Mesothelial cell of epicardium (in vitro differentiated cells): ENCODE measurements at places on chromosomes 1 and 21.

DNA sequence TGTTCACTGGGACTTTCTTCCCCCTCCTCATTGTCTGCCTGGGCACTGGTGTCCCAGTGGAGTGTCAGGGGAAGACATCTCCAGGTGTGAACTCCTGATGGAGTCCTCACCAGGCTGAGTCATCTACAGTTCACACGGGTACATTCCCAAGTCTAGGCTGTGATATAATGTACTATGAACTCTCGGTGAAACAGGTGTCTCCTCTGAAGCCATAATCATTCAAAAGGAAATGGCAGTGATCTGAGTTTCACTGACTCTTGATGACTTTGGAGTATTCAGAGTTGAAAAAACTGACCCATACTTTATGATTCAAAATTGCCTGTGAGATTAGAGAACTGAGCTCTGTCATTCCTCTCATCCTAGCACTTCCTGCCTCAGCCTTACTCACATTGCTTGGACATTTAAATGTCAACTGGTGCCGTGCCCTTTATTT, 9.1 kb downstream of the LAMC2 start:
- DNase-seq = no peak

- no peak for DNase-seq
Observed at GRCh38 chr1:8315573-8316475, 2.1 kb upstream of the SLC45A1 start.

DNA sequence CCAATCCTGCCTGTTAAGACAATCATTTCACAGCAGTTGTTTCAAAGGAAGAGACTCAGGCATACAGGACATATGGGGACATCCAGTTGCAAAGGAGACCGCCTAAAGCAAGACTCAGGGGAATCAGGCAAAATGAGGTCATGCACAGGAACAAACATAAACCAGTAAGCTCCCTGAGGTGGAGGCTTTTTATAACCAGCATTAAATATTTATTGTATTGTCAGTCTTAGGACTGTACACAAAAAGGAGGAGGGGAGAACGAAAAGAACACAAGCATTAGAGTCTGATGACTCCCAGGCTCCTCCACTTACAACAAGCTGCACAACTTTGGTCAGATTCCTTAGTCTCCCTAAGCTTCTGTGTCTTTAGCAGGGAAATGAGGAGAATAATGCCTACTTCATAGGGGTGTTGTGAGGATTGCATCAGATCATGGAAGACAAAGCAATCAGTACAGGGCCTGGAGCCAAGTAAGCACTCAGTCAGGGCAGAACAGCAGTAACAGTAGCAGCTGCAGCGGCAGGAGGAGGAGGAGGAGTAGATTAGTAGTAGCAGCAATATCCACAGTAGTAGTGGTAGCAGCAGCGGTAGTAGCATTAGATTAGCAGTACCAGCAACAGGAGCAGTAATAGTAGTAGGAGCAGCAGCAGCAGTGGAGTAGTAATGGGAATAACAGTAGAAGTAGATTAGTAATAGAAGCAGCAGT, 54.2 kb upstream of the SPATA6 start:
- DNase-seq = no peak

DNA sequence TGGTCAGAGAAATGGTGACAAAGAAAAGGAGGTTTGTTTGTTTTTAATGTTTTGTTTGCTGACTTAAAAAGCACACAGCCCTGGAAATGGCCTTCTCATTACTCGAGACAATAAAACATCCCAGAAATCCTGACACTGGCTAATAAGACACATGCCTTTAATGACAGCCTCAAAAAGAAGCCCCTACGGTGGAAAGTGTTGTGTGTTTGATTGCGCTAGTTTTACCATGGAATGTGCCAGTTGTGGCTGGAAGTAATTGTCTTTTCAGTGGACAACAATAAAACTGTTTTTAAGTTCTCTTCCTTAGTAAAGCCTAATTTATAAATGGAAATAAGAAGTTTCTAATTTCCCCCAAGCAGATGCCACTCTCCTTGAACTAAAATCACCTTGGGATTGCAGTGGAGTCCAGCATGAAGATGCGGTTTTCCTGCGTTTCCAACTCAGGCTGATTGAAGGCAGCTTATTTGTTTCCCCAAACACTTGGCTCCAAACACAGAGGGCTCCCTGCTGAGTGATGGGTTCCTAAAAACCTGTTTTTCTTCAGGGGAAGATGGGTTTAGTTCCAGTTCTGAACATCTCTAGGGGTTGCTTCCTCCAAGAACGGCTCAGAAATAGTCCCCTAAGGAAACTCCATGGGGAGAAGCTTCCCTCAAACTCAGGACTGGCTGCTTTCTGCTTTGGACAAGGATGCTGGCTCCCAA, 54.3 kb downstream of the CD247 start:
- DNase-seq = no peak

- no peak for DNase-seq
Observed at GRCh38 chr1:159937054-159937750, 8.2 kb downstream of the IGSF9 start.

DNA sequence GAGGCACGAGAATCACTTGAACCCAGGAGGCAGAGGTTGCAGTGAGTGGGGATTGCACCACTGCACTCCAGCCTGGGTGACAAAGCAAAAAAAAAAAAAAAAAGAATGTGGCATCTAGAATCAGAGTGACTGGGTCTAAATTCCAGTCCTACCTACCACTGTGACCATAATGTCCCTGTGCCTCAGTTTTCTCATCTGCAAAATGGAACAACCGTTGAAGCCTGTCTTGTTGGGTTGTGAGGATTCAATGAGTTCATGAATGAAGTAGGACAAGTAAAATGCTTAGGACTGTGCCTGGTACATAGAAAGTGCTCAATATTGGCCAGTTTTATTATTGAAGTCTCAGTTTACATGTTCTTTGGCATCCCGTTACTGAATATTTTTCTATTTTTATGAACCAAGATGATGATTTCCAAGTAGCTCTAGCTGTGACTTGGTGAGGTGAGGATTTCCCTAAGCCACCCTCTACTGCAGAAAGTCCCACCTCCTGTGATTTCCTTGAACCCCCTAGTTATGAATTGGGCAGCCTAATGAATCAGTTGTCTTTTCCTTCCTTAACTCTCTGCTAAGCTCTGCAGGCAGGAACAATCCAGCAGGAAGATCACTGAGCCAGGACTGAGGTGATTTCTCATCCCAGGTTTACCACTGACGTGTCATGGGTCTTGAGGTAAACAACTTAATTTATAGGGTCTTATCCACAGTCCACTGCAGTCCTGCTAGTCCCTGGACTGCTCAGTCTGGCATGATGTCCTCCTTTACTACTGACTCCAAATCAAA, 18.9 kb upstream of the MEAF6 start:
- DNase-seq = no peak

- DNase-seq = no peak
Observed at GRCh38 chr21:34023691-34024373, 49.5 kb upstream of the MRPS6 start.

DNA sequence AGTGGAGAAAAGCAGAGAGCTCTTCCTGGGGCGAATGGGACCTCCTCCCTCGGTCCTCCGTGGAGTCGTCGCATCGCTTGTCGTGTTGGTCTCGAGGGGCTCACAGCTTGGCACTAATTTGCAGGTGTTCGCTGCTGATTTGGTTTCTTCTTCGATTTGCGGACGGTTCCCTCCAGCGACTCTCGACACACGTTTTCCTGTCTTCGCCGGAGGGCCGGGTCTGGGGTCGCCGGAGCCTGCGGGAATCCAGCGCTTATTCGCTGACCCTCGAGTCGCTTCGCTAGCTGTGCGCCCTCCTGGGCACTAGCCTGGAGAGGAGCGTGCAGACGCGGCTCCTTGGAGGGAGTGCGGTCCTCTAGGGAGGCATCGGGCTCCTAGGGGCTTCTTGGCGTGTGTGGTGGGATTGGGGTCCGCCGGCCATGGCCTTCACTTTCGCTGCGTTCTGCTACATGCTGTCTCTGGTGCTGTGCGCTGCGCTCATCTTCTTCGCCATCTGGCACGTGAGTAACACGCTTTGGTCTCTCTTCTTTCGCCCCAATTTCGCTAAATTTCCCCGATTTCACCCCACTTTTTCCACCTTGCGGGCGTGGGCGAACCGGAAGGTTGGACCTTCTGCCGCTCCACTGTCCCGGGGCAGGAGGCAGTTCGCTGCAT, 766 bp downstream of the CNIH3 start:
- DNase-seq = no peak

GRCh38 chr1:186291271-186291670, 83.8 kb downstream of the TPR start:
- DNase-seq = no peak

DNA sequence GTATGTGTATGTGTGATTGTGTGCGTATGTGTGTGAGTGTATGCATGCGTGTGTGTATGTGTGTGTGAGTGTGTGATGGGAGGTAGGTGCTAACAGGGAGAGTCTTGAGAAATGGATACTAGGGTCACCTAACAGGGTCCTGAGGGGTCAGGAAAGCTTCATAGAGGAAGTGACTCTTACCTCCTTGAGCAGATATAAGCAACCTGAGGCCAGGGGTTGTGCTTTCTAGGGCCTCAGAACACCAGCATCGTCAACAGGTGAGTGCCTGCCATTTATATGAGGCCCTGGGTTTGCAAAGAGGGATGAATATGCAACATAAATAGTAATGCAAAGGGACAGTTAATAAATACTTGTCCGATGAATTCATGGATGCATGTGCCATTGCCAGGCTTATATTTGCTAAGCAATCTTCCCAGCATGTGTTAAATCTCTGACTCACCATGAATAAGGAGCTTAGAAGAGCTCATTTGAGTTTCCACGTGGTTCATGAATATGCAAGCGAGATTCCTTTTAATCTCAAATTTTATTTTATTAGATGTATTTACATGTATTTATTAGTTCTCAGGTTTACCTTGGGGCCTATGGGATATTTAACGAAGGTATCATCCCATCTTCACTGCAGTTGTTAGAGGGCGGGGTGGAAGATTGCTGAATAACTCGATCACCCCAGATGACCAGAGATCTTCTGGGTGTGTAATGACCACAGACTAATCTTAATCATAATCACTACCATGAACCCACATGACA, 438.3 kb downstream of the CAMTA1 start:
- DNase-seq = no peak

GRCh38 chr21:44329971-44330681, 9.1 kb downstream of the CFAP410 start:
- no peak for DNase-seq

DNA sequence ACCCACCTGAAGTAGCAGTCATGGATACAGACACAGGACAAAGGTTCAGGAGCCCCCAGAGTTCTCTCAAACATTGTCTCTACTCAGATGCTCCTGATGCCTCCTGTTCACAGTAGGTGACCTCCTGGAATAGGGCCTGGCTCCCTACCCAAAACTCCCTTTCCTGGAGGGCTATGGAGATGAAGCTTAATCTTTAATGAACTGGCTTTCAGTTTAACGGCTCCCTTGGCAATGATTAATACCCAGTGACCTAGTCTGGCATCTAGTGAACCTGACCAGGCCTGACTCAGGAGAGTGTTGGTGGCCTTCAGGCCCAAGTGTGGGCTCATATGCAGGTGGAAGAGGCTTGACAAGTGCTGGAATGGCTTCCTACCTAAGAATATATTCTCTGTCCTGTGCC, 65.2 kb upstream of the TRABD2B start:
- no peak for DNase-seq

GRCh38 chr1:172393354-172393753, 27.1 kb upstream of the C1orf105 start:
- DNase-seq = no peak

GRCh38 chr1:90834354-90834885, 117.3 kb upstream of the BARHL2 start:
- no peak for DNase-seq

- DNase-seq = no peak
Observed at GRCh38 chr1:1342584-1343115, 6.6 kb downstream of the DVL1 start.

- no peak for DNase-seq
Observed at GRCh38 chr21:41506005-41506594, 1.9 kb downstream of the TMPRSS2 start.

GRCh38 chr1:32257227-32257508, 6.1 kb downstream of the LCK start:
- DNase-seq = no peak

DNA sequence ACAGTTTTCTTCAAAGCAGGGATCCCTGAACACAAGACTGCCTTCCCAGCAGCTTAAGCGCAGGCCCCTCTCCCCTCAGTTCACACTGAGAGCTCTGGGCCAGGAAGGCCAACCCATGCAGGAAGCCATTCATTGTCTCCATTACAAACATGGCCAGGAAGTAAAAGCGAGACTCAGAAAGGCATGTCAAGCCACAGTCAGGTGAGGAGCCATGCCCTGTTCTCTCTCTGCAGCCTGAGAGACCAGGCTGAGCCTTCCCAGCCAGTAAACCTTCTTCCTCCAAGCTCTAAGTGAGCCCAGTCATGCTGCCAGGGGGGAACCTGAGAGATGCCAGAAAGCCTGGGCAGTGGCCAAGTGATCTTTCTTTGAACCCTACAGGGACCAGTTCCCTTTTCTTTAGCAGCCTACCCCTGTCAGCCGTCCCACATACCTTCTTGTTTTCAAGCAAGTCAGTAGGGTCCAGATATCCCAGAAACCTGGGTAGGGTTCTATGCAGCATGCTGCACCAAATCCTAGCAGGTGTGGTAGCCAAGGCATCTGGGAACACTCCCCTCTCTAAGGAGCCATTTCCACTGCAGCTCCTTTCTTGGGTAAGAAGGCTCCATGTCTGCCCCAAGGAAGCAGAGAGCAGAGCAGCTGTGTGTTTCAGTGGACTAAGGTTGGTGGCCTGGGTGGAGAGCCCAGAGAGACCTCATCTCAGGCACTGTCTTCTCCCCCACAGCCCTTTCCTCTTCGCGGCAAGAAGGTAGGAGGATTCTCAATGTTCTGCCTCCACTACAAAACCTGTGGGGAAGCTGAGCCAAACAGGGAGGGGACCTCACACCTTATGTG, 977 bp downstream of the TRAF3IP3 start:
- no peak for DNase-seq

- DNase-seq = peak; percentile 58
Observed at GRCh38 chr1:148388260-148389026, 94.7 kb downstream of the PPIAL4G start.

DNA sequence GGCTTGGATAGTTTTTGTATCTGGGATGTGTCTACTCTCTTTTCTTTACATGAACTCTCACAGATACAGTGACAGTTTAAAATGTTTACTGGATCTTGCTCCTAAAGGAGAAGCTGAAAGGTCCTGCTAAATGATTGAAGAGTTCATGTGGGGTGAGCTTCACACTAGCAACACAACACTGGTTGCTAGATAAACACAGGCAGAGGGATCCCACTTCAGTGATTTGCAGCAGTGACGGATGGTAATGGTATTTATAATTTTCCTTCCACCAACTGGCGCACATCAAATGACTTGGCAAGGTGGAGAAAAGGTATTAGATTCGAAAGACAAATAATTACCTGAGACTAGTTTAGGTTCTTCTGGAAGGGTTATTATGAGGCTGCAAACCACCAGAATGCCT, 270.2 kb downstream of the TBX15 start:
- DNase-seq = no peak

DNA sequence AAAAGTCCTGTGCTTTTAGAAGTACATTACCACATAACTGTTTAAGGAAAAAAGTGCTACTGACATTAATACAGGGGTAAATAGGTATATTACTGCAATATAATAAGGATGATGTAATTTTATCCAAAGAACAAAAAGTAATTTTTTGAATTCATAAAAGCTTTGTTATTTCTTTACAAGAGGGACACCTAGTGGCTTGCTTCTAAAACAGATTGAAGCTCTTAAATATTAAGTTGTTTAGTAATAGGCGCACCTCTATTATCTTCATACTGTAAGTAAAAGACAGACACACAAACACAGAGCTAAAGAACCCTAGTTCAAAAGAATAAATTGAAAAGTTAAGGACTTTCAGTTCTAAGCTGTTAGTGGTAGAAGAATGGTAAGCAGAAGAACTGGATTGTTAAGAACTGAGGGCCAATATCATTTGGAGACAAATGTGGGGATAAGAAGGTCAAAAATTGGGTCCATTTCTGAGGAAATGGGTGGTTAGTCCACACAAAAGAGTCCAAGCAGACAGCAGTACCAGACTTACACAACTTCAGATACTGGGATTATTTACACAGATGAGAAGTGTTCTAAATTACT, 15.4 kb downstream of the ZNHIT6 start:
- DNase-seq = no peak
